ENCODE measurements at places on chromosomes 7 and 10.

DNA sequence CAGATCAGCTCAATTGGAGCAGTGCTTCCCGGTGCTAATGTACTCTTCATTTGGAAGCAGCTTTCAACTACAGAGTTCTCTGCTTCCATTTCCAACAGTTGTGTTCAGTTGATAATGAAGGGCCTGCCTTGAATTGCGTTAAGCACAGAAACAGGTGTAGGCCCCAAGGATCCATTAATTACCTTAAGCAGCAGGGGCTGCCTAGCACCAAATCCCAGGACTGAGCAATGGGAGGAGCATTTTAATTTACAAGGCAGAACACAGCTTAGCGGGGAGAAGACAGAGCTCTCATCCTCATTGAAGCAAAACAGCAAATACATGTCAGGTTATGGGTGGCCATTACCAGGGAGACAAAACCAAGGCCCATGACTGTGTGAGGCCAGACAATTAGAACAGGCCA, 349.6 kb downstream of the TFEC start:
- no peak for DNase-seq

GRCh38 chr10:24174014-24174413, 34.9 kb upstream of the KIAA1217 start:
- DNase-seq = no peak

- DNase-seq = no peak
Observed at GRCh38 chr10:24645784-24646183, 77.9 kb downstream of the ARHGAP21 start.

DNA sequence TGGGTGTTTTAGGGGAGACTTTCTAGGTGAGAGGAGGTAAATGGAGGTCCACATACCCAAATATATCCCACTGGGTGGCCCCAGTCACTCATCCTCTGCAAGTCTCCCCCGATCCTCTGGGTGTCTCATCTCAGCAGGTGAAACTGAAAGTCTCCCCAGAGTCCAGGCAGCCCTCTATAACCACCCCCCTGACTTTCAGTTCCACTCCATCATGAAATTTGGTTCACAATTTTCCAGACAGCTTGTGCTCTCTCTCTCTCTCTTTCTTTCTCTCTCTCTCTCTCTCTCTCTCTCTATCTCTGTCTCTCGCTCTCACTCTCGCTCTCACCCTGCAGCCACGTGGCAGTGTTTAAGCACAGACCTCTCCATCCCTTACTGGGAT, 56.7 kb upstream of the ELN start:
- DNase-seq = no peak

DNA sequence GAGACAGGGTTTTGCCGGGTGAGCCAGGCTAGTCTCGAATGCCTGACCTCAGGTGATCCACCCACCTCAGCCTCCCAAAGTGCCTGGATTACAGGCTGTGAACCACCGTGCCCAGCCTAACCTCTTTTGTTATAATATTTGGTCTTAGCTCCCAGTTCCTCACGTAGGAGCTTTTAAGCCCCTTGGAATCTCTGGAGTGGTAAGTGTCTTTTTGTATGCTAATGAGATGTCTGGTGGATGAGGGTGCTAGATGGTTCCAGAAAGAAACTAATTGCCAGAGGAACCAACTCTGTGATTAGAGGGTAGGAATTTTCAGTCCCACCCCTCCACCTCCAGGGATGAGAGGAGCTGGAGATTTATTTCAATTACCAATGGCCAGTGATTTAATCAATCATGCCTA, 5.3 kb upstream of the ARPC1A start:
- no peak for DNase-seq

- DNase-seq = no peak
Observed at GRCh38 chr7:149558149-149558861, 60.7 kb upstream of the ZNF746 start.

GRCh38 chr7:51242007-51242691, 74.5 kb downstream of the COBL start:
- no peak for DNase-seq

DNA sequence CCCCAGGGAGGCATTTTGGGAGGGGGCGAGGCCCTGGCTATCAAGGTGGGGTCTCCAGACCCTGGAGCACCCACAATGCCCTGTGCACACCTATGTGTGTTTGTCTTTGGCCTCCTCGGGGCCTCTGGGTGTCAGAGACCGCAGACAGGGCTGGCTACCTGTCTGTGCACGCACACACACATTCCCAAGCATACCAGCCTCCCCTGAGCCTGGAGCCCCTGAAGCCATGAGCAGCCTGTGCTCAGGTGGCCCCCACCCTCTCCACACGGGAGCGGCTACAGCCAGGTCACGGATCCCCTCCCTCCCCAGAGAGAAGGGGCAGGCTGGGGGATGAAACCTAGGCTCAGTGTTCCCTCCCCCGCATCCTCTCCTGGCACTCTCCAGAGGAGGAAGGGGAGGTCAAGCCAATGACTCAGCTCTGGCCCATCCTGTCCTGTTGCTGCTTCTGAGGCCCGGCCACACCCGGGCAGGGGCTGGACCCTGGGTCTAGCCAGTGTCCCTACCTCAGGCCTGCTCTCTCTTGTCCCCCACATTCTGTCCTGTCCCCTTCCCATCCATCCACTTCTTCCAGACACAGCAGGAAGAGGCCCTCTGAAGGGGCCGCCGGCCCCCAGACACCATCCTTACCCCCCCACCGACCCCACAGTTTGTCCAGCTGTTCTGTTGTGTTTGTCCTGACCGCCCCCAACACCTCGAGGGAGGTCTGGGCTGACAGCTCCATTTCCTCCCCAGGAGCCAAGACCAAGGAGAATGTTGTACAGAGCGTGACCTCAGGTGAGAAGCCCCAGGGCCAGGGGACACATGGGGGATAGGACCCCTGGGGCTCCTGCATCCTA, 720 bp downstream of the SNCG start:
- DNase-seq = no peak

- no peak for DNase-seq
Observed at GRCh38 chr10:21797984-21798765, 205.4 kb downstream of the DNAJC1 start.

DNA sequence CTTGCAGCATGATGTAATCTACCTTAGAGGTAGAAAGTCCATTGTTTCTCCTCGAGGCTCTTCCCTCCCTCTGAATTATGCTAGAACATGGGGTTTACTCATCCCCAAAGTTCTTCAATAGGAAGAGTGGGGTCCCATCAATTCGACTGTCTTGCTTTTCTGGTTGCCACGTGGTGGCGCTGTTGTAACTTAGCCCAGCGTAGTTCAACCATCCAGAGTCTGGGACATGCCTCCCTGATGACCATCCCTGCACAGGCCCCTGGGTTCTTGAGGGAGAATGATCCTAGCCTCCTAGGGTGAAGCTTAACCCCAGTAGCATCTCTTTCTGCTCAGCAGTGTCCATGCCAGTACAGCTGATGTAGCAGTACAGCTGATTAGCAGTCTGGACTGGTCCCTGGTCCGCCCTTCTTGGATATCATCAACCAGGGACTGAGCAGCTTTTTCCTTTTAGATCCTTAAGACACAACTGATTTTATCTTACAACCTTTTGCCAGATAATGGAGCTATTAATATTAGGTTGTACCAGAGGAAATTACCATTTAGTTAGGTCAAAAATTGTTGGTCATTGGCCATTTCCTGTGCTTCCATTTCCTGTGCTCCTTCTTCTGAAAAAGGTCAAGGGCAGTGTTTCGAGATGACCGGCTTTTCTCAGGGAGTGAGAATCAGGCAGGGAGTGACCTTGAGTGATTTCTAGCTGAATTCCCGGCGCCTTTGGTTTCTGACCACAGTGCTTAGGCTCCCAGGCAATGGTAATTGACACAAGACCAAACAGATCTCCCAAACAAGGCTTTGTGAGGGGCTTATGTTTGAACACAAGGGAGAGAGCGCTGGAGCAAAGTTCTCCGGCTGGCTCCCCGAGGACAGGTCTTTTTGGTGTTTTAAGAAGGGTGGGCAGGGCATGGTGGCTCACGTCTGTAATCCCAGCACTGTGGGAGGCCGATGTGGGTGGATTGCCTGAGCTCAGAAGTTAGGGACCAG, 65.4 kb downstream of the TACC2 start:
- DNase-seq = no peak

DNA sequence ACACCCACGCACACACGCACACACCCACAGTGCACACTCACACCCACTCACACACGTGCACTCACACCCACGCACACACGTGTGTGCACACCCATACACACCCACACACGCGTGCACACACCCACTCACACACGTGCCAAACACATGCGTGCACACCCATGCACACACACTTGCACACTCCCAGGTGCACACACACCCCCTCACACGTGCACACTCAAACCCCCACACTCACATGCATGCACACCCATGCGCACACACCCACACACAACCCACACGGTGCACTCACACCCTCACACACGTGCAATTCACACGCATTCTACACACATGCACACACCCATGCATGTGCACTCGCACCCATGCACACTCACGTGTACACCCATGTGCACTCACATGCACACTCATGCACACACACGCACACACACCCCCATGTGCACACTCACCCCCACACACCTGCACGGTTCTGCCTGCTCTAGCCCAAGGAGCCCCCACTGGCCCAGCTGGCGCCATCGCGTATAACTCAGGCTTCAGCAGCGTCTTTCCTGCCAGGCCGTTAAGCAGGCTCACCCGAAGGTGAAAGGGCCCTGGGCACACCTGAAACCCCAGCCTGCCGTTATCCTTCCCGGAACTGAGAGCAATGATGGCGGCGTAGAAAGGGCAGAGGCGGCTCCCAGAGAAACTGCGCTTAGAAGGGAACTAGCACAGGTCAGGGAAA, 63.9 kb upstream of the PDGFA start:
- no peak for DNase-seq

GRCh38 chr10:50324046-50324445, 72.7 kb upstream of the ASAH2 start:
- no peak for DNase-seq

- DNase-seq = no peak
Observed at GRCh38 chr10:47144525-47144924, 155.5 kb upstream of the GDF10 start.

DNA sequence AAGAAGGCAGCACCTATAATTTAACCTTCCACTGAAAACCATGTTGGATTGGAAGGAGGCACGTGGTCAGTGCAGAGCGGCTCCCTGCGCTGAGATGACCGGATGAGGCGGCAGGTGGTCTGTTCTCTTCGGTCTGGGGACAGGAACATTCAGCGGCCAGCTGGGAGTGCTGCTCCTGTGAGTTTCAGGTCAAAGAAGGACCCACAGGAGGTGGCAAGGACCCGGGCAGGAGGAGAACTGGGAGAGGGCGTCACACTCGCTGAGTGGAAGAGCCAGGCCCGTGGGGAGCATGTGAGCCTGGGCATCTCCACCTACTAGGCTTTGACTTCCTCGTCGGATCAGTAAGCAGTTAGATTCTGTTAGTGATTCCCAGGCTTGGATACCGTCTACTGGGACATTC, 113.4 kb upstream of the SHH start:
- DNase-seq = no peak

DNA sequence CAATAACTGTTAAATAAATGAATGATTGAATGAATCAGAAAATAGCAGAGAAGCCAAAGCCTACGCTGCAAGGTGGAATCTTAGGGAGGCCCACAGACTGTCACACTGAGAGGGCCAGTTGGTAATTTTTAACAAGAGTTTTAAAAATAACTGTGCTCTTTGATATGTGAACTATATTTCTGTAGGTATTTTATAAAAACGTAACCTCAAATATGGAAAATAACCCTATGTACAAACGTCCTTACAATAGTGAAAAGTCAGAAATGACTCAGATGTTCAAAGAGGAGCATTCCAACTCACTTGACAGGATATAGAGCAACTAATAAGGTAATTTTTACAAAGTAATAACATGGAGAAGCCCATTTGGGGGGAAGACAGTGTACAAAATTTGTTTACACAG, 18.9 kb upstream of the TMEM273 start:
- DNase-seq = no peak

- DNase-seq = no peak
Observed at GRCh38 chr10:88932539-88933256, 19.9 kb downstream of the ACTA2 start.

DNA sequence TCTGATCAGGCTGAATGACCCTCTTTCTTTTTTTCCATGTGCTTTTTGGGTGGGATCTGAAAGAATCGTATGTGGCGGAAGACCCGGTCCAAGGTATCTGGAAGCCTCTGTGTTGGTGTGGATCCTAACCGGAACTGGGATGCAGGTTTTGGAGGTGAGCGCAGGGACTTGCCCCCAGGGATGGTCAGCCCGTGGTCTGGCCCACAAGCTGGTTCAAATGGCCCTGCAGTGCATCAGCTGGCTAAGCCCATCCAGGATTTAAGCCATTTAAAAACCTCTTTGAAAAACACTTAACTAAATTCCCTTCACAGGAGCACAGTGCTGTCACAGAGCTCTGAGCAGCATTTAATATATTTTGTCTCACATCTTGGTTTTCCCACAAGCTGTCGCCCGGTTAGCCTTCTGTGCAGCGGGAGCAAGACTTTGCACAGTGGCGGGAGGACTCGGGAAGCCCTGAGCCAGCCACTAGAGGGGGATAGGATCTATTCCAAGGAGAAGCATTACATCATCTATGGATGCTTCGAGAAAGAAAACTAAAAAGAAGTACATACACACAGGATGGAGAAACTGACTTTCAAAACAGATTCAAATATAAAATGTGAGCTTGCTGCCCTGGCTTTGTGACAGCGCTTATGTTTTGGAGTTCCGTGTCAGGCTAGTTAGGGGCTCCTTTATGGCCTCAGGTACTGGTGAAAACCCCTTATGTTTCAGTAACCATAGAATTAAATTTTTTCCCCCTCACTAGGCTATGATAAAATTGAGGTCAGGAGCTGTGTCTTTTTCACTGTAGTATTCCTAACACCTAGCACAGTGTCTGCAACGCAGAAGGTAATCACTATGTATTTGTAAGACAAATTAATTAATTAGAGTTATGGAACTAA, 11.3 kb downstream of the CPA2 start:
- DNase-seq = no peak

GRCh38 chr10:77774940-77775391, 137.4 kb upstream of the KCNMA1 start:
- DNase-seq = no peak

DNA sequence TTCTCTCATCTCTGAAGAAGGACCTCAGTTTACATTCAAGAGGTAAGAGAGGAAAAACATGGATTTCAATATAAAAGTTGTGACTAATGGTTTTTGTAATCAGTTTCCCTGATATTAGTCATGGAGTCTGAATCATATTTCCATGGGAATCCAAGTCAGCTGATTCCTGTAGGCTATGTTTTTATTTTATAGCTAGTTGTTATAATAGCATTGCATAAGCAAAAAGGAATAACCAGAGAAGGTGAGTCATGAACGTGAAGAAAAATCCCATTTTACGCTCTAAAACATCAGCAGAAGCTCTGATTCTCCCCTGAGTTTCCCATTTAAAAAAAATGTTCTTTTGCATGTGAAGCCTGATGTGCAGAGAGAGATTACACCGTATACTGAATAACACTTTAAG, 299.3 kb downstream of the SFMBT2 start:
- DNase-seq = no peak

GRCh38 chr10:97518301-97519043, 19.7 kb downstream of the UBTD1 start:
- DNase-seq = no peak

DNA sequence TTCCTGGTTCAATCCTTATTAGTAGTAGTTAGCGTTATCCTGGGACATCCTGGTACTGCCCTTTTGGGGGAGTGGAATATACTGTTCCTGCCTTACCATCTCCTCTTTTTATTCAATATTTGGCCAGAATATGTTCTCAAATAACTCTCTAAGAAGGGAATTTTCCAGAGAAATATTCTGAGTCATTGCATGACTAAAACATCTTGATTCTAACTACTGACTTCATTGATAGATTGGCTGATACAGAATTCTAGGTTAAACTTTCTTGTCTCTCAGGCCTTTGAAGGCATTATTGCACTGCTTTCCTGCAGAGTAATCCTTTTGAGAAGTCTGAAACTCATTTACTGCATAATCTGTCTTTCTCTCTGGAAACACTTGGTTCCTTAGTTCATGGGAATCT, 275.5 kb upstream of the DGKB start:
- no peak for DNase-seq
